Lung (tissue), 17 donors: ENCODE measurements at places on chromosomes 2 and 18. TPM values are rescaled to one million over a fixed set of nuclear protein-coding genes. Genes with fewer than 3 reads are reported as not detected.
A peak's percentile ranks its signal among the peaks of the same experiment; 100 is the strongest.

Gene SKA1
- 1.3 TPM for total RNA-seq

Gene SEC11C
- 103 TPM for total RNA-seq

Gene TMEM127
- 30.6 TPM for total RNA-seq

Gene ODC1
- 49.2 TPM for total RNA-seq

Gene IL1F10
- not detected for total RNA-seq

Gene APOB
- 1.7 TPM for total RNA-seq

- DNase-seq, result peak; percentile 69
Observed at GRCh38 chr2:179263446-179264367, 925 bp downstream of the SESTD1 start.

DNA sequence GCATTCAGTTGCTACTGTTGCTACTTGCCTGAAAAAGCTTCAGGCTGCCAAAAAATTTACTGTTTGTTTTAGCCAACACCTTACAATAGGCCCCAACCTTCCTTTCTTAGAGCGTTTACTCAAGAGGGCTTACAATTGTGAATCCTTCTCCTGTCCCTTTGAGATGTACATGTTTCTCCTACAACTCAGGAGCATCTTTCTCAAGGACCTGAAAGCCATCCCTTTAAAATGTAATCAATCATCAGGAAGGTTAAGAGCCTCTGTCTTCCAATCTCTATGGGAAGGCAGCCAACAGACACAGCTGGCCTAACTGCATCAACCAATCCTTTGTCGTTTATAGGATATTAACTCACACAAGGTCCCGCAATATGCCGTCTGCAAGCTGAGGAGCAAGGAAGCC lies 3.4 kb upstream of the IER3IP1 start:
- peak; percentile 29 for DNase-seq

DNA sequence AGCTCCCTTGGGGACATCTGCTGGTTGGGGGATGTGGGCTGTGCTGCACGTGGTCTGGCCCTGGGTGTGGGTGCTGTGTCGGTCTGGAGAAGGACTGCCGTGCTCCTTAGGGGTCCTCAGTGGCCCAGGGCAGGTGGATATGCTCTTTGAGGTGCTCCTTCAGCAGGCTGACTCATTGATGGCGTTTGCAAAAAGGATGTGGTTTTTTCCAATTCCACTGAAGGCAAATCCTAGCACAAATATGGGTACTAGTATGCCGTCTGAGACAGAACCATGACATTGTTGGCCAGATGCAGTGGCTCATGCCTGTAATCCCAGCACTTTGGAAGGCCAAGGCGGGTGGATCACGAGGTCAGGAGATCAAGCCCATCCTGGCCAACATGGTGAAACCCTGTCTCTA lies 3.3 kb downstream of the PPP1R7 start:
- DNase-seq, result no peak

GRCh38 chr2:37125416-37125815 lies 31.4 kb downstream of the EIF2AK2 start:
- DNase-seq, result no peak

GRCh38 chr2:61272421-61273070 lies 110.6 kb downstream of the C2orf74 start:
- DNase-seq, result no peak

DNA sequence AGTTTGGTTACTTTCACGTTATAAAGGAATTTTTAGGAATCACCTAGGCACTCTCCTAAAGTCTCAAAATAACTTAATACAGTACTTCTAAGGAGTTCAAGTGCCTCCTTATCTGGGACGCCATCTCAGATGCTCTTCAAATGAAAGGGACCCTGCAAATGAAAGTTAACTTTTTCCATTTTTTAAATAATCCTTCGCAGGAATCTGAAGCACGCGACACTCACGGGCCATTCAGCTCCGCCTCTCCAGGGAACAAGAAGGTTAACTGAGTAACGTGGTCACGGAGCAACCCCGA lies 537 bp upstream of the ZC3H15 start:
- DNase-seq, result peak; percentile 85

DNA sequence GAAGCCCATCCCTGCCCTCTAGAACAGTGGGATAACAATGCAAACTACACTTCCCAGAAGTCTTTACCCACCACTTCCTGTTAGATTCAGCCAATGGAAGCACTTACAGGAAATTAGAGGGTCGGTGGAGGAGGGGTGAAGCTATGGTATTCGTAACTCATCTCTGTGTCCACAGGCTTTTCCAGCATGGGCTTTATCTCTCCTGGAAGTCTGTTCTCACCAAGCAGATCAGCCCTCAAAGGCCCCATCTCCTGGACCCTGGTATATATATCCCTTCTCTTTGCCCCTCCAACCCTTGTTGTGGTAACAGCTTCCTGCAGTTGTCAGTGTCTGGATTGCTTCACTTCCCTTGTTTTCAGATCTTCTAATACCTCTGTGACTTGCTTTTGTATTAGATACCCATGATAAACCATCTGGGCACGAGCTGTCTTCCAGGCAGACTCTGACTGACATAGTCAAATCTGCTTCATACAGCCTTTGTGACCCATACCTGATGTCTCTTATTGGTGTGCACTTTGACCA lies 475.0 kb upstream of the POU3F3 start:
- DNase-seq, result peak; percentile 88

DNA sequence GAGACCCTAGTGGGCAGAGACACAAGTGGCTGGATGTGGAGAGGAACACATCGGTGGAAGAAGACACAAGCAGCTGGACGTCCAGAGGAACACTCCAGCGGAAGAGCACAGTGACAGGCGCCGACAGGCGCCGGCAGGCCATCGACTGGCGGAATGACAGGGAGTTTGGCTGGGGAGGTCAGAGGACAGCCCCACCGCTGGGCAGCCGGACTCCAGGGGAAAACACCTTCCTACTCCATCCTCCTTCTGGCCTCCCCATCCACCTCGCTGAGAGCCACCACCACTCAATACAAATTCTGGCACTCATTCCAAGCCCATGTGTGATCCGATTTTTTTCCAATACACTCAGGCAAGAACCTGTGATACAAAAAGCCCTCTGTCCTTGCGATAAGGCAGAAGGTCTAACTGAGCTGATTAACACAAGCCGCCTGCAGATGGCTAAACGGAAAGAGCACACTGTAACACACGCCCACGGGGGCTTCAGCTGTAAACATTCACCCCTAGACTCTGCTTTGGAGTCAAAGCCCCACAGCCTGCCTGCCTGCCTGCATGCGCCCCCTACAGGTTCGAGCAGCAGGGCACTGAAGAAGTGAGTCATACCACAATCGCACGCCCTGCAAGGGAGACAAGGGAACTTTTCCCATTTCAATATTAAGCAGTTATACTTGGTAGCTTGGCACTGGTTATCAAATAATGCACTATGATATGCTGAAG lies 50.2 kb upstream of the LRP1B start:
- no peak for DNase-seq

DNA sequence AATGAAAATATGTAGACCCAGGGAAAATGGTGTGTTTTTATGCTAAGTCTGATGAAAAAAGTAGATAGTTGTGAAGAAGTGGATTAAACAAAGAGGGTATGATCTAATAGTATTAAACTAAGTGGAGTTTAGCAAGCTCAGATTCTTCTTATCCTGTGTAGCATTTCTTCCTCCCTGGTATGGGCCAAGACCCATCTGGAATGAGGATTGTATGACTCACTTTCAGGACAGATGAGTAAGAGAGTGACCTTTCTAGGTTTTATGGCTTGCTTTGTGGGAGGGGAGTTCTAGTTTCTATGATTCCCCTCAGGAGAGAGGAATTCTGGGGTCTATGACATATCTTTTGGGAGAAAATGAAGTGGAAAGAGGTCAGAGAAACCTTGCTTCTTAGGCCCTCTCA lies 550.1 kb downstream of the SPAG16 start:
- no peak for DNase-seq

- no peak for DNase-seq
Observed at GRCh38 chr18:73636355-73636754, 511.3 kb downstream of the FBXO15 start.
